Body of pancreas (tissue), 4 donors: ENCODE measurements at places on chromosomes 3 and 15.
A peak's percentile ranks its signal among the peaks of the same experiment; 100 is the strongest.

GRCh38 chr3:50612970-50613846 lies 1.6 kb upstream of the CISH start:
- peaks cover 65% of the 10 kb centered on the region for H3K4me1 ChIP-seq
- DNase-seq: no peak
- H3K27me3 ChIP-seq: no peaks in the 10 kb centered on the region
- H3K27ac ChIP-seq: no peak overlapping the region
- H3K4me3 ChIP-seq: no peak overlapping the region

GRCh38 chr15:92864127-92864814 lies 35.9 kb upstream of the CHD2 start:
- no peaks in the 10 kb centered on the region for H3K4me1 ChIP-seq
- H3K36me3 ChIP-seq: no peaks in the 10 kb centered on the region
- no peak overlapping the region for H3K27ac ChIP-seq
- H3K27me3 ChIP-seq: no peaks in the 10 kb centered on the region

- H3K4me3 ChIP-seq: no peak overlapping the region
- DNase-seq: no peak
- no peaks in the 10 kb centered on the region for H3K27me3 ChIP-seq
- H3K4me1 ChIP-seq: no peaks in the 10 kb centered on the region
- no peaks in the 10 kb centered on the region for H3K36me3 ChIP-seq
Observed at GRCh38 chr15:28969511-28970085, 83.8 kb downstream of the APBA2 start.

DNA sequence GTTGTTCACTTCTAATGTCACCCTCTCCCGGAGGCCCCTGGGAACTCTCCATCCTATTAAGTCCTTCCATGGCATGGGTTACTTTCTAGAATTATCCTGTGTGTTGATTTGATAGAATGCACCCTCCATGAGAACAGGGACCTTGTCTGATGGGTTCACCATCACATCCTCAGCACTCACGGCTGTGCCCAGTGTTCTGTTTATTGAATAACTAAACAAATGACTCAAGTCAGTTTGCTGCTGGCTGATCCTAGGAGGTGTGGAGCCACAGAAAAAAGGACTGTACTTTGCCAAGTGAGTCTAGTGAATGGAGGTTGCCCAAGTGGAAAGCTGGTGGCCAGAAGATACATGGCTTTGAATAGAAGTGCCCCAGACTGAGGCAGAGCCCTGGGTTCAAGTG lies 48.5 kb upstream of the RAB6B start:
- H3K27me3 ChIP-seq: no peaks in the 10 kb centered on the region
- peaks cover 18% of the 10 kb centered on the region for H3K4me1 ChIP-seq
- no peak for DNase-seq
- H3K36me3 ChIP-seq: no peaks in the 10 kb centered on the region
- peak overlapping the region; percentile 34 for H3K27ac ChIP-seq

GRCh38 chr15:84009616-84010015 lies 226.0 kb upstream of the GOLGA6L4 start:
- H3K4me3 ChIP-seq: no peak overlapping the region
- no peak for DNase-seq
- H3K4me1 ChIP-seq: no peaks in the 10 kb centered on the region
- H3K36me3 ChIP-seq: no peaks in the 10 kb centered on the region
- H3K27ac ChIP-seq: no peak overlapping the region

DNA sequence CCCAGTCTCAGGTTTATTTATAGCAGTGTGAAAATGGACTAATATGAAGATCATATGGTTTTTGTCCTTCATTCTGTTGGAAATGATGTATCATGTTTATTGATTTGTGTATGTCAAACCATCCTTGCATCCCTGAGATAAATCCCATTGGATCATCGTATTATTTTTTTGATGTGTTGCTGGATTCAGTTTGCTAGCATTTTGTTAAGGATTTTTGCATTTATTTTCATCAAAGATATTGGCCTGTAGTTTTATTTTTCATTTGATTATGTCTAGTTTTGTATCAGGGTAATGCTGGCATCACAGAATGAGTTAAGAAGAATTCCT lies 34.3 kb downstream of the FAIM start:
- H3K27ac ChIP-seq: no peak overlapping the region
- no peaks in the 10 kb centered on the region for H3K4me1 ChIP-seq
- H3K27me3 ChIP-seq: no peaks in the 10 kb centered on the region
- no peak overlapping the region for H3K4me3 ChIP-seq

- DNase-seq: no peak
- no peaks in the 10 kb centered on the region for H3K4me1 ChIP-seq
- no peaks in the 10 kb centered on the region for H3K27me3 ChIP-seq
- H3K27ac ChIP-seq: no peak overlapping the region
Observed at GRCh38 chr15:100572362-100572983, 29.5 kb downstream of the LINS1 start.

- H3K4me1 ChIP-seq: peaks cover 10% of the 10 kb centered on the region
- peak; percentile 27 for DNase-seq
- H3K4me3 ChIP-seq: no peak overlapping the region
- H3K27me3 ChIP-seq: no peaks in the 10 kb centered on the region
- peak overlapping the region; percentile 31 for H3K27ac ChIP-seq
- no peaks in the 10 kb centered on the region for H3K36me3 ChIP-seq
Observed at GRCh38 chr15:81338170-81339007, 14.4 kb upstream of the STARD5 start.

DNA sequence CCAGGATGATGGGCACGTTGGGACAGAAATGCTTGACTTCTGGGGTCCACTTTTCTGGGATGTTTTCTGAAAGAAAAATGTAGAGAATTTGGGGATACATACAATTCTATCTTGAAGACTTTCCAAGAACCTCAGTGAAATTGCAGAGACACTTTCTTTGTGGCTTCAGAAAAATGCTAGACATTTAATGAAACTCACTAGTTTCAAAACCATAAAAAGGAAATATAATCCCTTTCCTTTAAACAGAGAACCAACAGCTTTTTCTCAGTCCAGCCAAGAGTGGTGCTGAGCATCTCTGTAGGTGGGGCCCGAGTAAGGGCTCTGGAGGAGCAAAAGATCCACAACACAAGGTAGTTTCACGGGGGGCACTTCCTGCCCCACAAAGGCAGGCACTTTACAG lies 4.4 kb upstream of the GPX1 start:
- no peaks in the 10 kb centered on the region for H3K36me3 ChIP-seq
- H3K4me1 ChIP-seq: peaks cover 10% of the 10 kb centered on the region
- H3K27me3 ChIP-seq: no peaks in the 10 kb centered on the region
- DNase-seq: no peak
- no peak overlapping the region for H3K27ac ChIP-seq

DNA sequence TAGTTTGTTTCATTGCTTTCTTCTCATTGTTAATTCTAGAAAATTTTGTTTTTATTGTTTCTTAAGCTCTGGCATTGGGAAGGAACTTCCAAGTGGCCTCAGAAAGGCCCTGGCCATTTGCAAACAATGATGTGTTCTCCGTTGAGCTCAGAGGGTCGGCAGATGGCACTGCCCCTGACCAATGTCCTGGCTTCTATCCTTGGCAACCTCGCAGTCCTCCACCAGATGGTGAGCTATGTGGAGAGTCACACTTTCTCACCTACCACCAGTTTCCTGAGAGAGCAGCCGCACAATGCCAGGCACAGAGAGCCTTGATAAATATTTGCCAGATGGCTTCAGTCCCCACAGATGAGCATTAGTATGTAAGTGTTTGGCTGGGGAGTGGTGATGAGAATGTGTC lies 343.7 kb downstream of the EPHB1 start:
- H3K27ac ChIP-seq: no peak overlapping the region
- H3K27me3 ChIP-seq: no peaks in the 10 kb centered on the region
- no peak overlapping the region for H3K4me3 ChIP-seq
- no peaks in the 10 kb centered on the region for H3K4me1 ChIP-seq

DNA sequence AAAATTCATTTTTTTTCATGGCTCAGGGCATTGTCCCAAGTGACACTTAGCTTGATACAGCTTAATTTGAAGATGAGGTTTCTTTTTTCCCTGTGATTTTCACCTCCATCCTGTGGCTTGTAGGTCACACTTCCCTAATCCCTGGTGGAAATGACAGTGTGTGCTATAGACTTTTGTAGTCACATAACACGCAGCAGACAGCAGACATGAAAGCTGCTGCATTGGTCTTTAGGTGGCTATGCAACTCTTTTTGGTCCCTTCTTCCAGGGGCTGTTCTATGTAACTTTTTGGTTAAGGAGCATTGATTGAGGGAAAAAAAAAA lies 38.8 kb downstream of the TRAK1 start:
- no peaks in the 10 kb centered on the region for H3K27me3 ChIP-seq

DNA sequence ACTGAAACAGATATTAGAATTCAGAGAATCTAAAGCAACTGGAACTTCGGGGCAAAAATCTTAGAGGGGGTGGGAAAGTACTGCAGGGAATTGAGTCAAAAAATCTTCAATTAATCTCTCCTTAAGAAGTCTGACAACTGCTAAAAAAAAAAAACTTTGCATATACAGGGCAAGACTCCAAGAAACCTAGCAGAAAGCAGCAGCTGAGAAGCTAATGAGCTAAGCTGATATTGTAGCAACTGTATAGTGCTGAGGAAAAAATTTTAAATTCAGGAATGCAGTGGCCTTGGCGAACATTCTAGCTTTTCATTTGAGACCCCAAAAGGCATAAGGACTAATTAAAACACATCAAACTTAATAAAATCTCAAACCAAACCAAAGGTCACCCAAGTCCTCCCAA lies 113.6 kb downstream of the SCAPER start:
- no peak overlapping the region for H3K4me3 ChIP-seq
- H3K27ac ChIP-seq: no peak overlapping the region
- no peaks in the 10 kb centered on the region for H3K4me1 ChIP-seq
- no peaks in the 10 kb centered on the region for H3K36me3 ChIP-seq
- DNase-seq: no peak
- H3K27me3 ChIP-seq: no peaks in the 10 kb centered on the region

- no peaks in the 10 kb centered on the region for H3K4me1 ChIP-seq
- H3K27me3 ChIP-seq: no peaks in the 10 kb centered on the region
- no peak overlapping the region for H3K4me3 ChIP-seq
- no peak overlapping the region for H3K27ac ChIP-seq
- no peaks in the 10 kb centered on the region for H3K36me3 ChIP-seq
Observed at GRCh38 chr3:79125313-79125984, 642.3 kb downstream of the ROBO1 start.

GRCh38 chr15:34214135-34214534 lies 4.2 kb upstream of the KATNBL1 start:
- H3K27ac ChIP-seq: no peak overlapping the region
- peaks cover 5% of the 10 kb centered on the region for H3K4me1 ChIP-seq
- H3K36me3 ChIP-seq: no peaks in the 10 kb centered on the region
- DNase-seq: no peak

DNA sequence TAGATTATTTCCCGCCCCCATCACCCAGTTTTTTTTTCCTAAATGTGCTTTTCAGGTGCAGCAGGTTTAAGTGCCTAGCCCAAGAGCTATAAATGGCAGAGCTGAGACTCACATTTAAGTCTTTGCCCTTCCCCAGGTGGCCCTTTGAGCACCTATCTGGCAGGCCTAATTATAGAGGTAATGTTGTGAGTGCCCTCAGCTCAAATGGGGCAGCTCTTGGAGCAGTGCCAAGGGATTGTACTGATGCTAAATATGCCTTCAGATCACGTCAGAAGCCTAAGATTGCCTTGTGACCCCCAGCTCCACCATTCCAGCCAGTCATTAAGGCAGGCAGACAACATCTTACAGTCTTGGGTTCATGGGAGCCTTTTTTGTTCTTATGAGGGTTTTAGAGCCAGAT lies 159.5 kb downstream of the RPLP1 start:
- no peaks in the 10 kb centered on the region for H3K36me3 ChIP-seq
- H3K27me3 ChIP-seq: no peaks in the 10 kb centered on the region
- H3K4me3 ChIP-seq: no peak overlapping the region
- H3K27ac ChIP-seq: no peak overlapping the region
- DNase-seq: no peak

DNA sequence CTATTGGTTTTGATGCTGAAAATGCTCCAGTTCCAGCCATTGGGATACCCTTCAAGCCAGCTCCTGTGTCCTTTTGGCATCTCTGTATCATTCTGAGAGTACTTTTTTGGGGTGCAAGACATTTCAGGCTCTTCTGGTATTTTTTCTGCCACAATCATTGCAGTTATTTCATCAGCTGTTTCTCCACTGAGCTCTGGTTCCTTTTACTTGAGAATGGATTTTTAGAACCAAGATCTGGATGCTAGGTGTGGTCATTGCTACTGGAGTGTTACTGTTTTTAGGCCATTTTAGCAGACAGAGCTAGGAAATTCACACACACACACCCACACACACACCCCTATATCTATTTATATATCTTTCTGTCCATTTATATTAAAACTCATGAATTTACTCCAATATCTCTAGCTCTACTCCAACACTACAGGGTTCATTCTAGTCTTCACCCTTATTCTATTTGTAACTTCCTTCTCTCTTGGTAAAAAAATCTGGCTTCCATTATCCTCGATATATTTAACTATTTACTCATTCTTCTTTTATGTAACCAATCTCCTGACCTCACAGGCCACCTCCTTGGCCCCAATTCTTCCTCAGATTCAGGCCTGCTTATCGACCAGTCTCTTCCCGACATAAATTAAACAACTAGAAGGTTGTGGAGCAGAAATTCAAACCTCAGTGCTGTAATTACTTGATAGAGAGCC lies 17.0 kb downstream of the SLC35G2 start:
- no peak for DNase-seq
- H3K36me3 ChIP-seq: no peaks in the 10 kb centered on the region
- H3K27ac ChIP-seq: no peak overlapping the region
- peaks cover 18% of the 10 kb centered on the region for H3K4me1 ChIP-seq

- no peaks in the 10 kb centered on the region for H3K36me3 ChIP-seq
- no peaks in the 10 kb centered on the region for H3K4me1 ChIP-seq
- H3K4me3 ChIP-seq: no peak overlapping the region
- no peaks in the 10 kb centered on the region for H3K27me3 ChIP-seq
Observed at GRCh38 chr3:46778101-46778500, 60.4 kb upstream of the PRSS50 start.

DNA sequence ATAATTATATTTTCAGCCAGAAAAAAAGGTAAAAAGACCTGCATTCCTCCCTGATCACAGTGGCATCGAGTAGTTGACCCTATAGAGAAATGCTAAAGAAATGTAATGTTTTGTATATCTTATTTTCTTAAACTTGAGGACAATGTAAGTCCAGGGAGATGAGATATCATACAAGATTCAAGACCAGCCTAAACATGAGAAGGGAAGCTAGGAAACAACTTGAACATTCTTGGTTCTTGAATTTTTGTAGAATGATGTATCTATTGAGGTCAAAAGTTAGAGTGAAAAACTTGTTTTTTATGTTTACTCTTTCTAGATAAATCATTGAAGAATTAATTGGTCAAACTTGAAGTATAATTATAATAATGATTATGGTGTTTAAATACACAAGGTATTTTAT lies 497.7 kb upstream of the TBL1XR1 start:
- H3K4me3 ChIP-seq: no peak overlapping the region
- no peaks in the 10 kb centered on the region for H3K27me3 ChIP-seq
- DNase-seq: no peak
- H3K27ac ChIP-seq: no peak overlapping the region

GRCh38 chr3:117442566-117442965 lies 733.0 kb downstream of the TUSC7 start:
- no peaks in the 10 kb centered on the region for H3K36me3 ChIP-seq
- H3K27ac ChIP-seq: no peak overlapping the region
- no peak for DNase-seq
- H3K4me3 ChIP-seq: no peak overlapping the region

DNA sequence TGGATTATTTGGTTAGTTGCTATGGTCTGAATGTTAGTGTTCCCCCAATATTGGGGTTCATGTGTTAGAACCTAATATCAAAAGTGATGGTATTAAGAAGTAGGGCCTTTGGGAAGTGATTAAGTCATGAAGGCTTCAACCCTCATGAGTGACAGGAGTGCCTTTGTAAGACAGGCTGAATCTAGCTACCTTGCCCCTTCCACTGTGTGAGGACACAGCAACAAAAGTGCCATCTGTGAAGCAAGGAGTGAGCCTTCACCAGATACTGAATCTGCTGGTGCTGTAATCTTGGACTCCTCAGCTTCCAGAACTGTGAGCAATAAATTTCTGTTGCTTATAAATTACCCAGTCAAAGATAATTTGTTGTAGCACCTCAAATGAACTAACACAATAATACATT lies 22.6 kb upstream of the SATB1 start:
- no peak overlapping the region for H3K27ac ChIP-seq
- H3K4me1 ChIP-seq: peaks cover 25% of the 10 kb centered on the region
- no peaks in the 10 kb centered on the region for H3K27me3 ChIP-seq
